ENCODE measurements at places on chromosomes 1 and 21. TPM values are rescaled to one million over a fixed set of nuclear protein-coding genes. Genes with fewer than 3 reads are reported as not detected.

The C1orf115 gene
- total RNA-seq: 12.6 TPM

DNA sequence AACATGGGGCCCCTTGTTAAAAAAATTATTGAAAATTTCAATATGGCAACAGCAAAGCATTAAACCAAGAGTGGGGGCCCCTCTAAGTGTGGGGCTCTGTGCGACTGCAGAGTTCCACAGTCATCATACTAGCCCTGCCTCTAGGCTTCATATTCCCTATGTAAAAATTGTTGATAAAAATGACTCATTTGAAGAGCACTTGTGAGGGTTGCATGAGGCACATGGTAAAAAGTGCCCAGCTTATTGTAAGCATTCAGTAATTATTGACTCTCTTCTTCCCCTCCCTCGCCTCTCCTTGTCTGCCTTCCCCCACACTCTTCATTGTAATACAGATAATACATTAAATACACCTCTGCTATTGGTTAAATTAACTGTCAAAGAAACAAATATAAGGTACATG is 86.7 kb upstream of the PTBP2 start:
- no peaks in the 10 kb centered on the region for H3K4me1 ChIP-seq
- H3K4me3 ChIP-seq: no peak overlapping the region
- H3K36me3 ChIP-seq: no peaks in the 10 kb centered on the region
- no peak for DNase-seq
- no peaks in the 10 kb centered on the region for H3K27me3 ChIP-seq
- H3K27ac ChIP-seq: no peak overlapping the region

- H3K4me1 ChIP-seq: peaks cover 22% of the 10 kb centered on the region
- no peaks in the 10 kb centered on the region for H3K27me3 ChIP-seq
- DNase-seq: no peak
These were observed 12.9 kb upstream of the EPHA2 start for GRCh38 chr1:16168622-16169360.

DNA sequence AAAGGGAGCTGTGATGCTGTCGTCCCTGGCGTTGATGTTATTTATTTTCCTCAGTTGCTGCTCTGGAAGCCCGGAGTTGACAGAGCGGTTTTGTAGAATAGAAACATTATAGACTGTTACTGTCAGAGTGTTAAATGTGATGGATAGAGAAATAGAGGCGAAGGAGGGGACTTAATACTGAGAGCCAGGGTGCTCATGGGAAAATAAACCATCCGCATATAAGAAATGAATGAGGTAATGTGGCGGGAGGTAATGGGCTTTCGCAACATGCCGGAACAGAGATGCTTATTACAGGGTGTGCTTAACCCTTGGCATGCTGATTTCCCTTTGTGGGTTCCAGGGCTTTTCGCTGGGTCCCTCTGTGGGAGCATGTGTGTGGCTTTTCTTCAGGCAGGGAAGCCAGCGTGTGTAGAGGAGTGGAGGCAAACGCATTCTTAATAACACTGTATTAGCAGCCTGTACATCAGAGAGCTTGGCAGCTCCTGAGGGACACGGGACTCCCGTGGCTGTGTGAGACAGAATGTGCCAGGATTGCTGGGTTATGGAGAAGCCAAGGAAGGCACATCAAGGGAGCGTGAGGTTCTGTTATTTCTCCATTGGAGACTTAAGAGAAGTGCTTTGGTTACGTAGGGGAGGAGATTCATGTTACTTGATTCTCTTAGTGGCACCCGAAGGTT is 141.0 kb downstream of the PBX1 start:
- no peaks in the 10 kb centered on the region for H3K4me1 ChIP-seq
- no peaks in the 10 kb centered on the region for H3K27me3 ChIP-seq
- no peak for DNase-seq
- no peaks in the 10 kb centered on the region for H3K36me3 ChIP-seq

- H3K4me1 ChIP-seq: peaks cover 41% of the 10 kb centered on the region
- H3K27ac ChIP-seq: no peak overlapping the region
- H3K4me3 ChIP-seq: no peak overlapping the region
These were observed 37.5 kb downstream of the TRAPPC10 start for GRCh38 chr21:44049606-44050005.
